ENCODE measurements at places on chromosomes 13 and 19. TPM values are rescaled to one million over a fixed set of nuclear protein-coding genes. Genes with fewer than 3 reads are reported as not detected.

The ATF5 gene
- 26.0 TPM for total RNA-seq

The CASP14 gene
- total RNA-seq = not detected

DNA sequence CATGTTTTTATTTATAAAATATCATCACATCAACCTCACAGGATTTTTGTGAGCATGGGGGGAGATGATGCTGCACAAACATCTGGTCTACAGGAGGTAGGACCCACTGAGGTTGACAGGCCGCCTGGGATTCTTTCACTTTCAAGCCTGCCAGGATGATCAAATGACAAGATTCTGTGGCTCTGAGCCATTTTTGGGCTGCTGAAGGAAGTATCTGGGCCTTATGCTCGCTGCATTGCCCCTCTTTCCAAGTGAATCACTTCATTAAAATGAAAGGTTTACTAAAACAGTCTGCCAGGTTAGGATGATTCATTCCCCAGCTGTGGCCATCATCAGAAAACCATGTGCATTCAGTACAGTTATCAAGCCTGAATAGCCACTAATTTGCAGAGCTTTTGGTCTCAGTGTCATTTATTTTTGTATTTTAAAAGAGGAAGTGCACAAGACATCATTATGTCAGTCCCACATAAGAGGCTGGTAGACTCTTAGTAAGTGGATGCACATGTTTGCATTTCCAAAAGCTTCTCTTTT lies 34.4 kb downstream of the STARD13 start:
- no peaks in the 10 kb centered on the region for H3K36me3 ChIP-seq
- H3K27me3 ChIP-seq = no peaks in the 10 kb centered on the region
- H3K4me3 ChIP-seq = no peak overlapping the region
- H3K4me1 ChIP-seq = peaks cover 2% of the 10 kb centered on the region

- no peaks in the 10 kb centered on the region for H3K36me3 ChIP-seq
- no peak overlapping the region for H3K27ac ChIP-seq
- peaks cover 14% of the 10 kb centered on the region for H3K4me1 ChIP-seq
- peak overlapping the region; percentile 17 for H3K4me3 ChIP-seq
Measured at GRCh38 chr19:1235625-1236538, 1.9 kb downstream of the CBARP start.

GRCh38 chr13:102020611-102021216 lies 381.1 kb downstream of the FGF14 start:
- no peak overlapping the region for H3K27ac ChIP-seq
- no peaks in the 10 kb centered on the region for H3K4me1 ChIP-seq
- no peak for DNase-seq
- H3K36me3 ChIP-seq = no peaks in the 10 kb centered on the region
- H3K27me3 ChIP-seq = no peaks in the 10 kb centered on the region

DNA sequence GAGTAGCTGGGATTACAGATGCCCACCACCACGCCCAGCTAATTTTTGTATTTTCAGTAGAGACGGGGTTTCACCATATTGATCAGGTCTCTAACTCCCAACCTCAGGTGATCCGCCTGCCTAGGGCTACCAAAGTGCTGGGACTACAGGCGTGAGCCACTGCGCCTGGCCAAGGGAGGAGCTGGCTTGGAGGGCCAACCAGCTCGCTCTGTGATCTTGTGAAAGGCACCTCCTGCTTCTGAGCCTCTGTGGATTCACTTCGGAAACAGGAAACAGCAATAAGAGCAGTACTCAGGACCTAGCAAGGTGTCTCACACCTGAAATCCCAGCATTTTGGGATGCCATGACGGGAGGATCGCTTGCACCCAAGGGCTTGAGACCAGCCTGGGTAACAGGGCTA lies 2.0 kb upstream of the ELL start:
- peaks cover 3% of the 10 kb centered on the region for H3K36me3 ChIP-seq
- DNase-seq = no peak
- H3K4me1 ChIP-seq = peaks cover 9% of the 10 kb centered on the region
- no peaks in the 10 kb centered on the region for H3K27me3 ChIP-seq
- H3K27ac ChIP-seq = no peak overlapping the region

- peaks cover 2% of the 10 kb centered on the region for H3K27me3 ChIP-seq
- H3K4me1 ChIP-seq = no peaks in the 10 kb centered on the region
- no peaks in the 10 kb centered on the region for H3K36me3 ChIP-seq
- H3K4me3 ChIP-seq = no peak overlapping the region
- no peak overlapping the region for H3K27ac ChIP-seq
Measured at GRCh38 chr19:29753190-29753933, 38.3 kb upstream of the C19orf12 start.

DNA sequence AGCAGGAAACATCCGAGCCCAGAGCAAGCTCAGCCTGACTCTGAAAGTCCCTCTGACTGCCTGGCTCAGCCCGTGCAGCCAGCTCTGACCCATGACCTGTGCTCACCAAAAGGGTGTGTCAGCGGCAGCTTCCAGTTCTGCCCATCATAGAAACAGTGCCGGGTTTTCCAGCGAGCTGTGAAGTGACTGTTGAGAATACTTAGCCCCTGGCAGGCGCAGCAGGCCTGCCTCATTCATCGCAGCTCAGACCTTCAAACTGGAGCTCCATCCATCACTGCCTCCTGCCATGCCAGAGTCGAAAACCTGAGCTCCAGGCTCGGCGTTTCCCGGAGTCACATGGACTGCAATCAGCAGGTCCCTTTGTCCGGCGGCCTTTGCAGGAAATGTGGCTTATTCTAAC lies 16.3 kb upstream of the GSX1 start:
- H3K27me3 ChIP-seq = peaks cover 30% of the 10 kb centered on the region
- no peaks in the 10 kb centered on the region for H3K36me3 ChIP-seq
- H3K4me3 ChIP-seq = no peak overlapping the region
- no peak for DNase-seq
- no peaks in the 10 kb centered on the region for H3K4me1 ChIP-seq
- no peak overlapping the region for H3K27ac ChIP-seq

GRCh38 chr19:10195199-10195519 lies 406 bp upstream of the DNMT1 start:
- peak overlapping the region; percentile 97 for H3K4me3 ChIP-seq
- H3K4me1 ChIP-seq = peaks cover 24% of the 10 kb centered on the region
- H3K36me3 ChIP-seq = peaks cover 28% of the 10 kb centered on the region
- no peaks in the 10 kb centered on the region for H3K27me3 ChIP-seq
- no peak for DNase-seq
- H3K27ac ChIP-seq = peak overlapping the region; percentile 92

GRCh38 chr13:110179116-110179856 lies 127.7 kb downstream of the COL4A1 start:
- H3K27ac ChIP-seq = no peak overlapping the region
- no peaks in the 10 kb centered on the region for H3K27me3 ChIP-seq
- H3K36me3 ChIP-seq = no peaks in the 10 kb centered on the region

DNA sequence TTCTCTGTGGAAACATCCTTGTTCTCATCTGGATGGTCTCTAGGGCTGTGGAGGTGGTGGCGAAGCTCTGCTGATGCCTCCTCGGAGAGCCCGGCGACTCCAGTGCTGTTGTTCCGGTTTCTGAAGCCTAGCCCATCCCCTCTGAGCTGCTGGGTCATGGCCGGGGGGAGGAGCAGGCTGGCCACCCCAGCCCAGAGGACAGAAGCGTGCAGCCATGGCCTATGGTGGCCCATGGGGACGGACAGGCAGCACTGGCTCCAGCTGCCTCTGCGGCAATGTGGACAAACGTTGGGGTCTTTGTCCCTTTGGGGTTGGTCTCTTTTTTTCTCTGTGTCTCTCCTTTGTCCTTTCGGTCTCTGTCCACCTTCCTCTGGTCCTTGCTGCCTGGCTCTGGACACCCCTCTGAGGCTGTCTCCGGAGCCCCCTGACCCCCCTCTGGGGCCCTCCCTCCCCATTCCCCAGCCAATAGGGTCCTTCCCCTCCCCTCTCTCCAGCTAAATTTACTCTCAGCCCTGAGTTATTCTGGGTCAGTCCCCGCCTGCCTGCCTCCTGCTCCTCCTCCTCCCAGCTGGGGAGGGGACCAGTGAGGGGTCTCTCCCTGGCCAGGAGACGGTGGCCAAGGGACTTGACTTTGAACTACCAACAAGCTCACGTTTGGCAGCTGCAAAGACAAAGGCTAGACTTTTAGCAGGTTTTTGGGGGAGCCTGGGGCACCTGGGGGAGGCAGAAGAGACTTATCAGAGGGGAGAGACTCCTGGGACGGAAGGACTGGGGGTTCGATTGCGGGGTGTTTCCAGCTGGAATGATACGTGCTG lies at the start of gene HRC:
HRC (minus strand) TSS at position 392 of the 815 bp plus-strand sequence; CDS start at position 233, 159 bp downstream.
- DNase-seq = no peak
- peaks cover 66% of the 10 kb centered on the region for H3K27me3 ChIP-seq
- H3K4me3 ChIP-seq = no peak within 1 kb of the TSS
- H3K36me3 ChIP-seq = no peaks in the 10 kb centered on the region

GRCh38 chr13:74641586-74641985 lies 507.4 kb upstream of the KLF12 start:
- H3K4me3 ChIP-seq = no peak overlapping the region
- no peaks in the 10 kb centered on the region for H3K4me1 ChIP-seq
- H3K27ac ChIP-seq = no peak overlapping the region

GRCh38 chr19:19372656-19373416 lies 32.6 kb upstream of the GATAD2A start:
- peaks cover 8% of the 10 kb centered on the region for H3K4me1 ChIP-seq
- no peaks in the 10 kb centered on the region for H3K27me3 ChIP-seq
- peak; percentile 33 for DNase-seq
- peak overlapping the region; percentile 90 for H3K27ac ChIP-seq
- no peaks in the 10 kb centered on the region for H3K36me3 ChIP-seq

- H3K4me1 ChIP-seq = peaks cover 50% of the 10 kb centered on the region
- no peak overlapping the region for H3K4me3 ChIP-seq
- peaks cover 3% of the 10 kb centered on the region for H3K36me3 ChIP-seq
- peaks cover 19% of the 10 kb centered on the region for H3K27me3 ChIP-seq
- DNase-seq = no peak
- H3K27ac ChIP-seq = no peak overlapping the region
Measured at GRCh38 chr19:16337809-16338469, 13.3 kb downstream of the KLF2 start.

DNA sequence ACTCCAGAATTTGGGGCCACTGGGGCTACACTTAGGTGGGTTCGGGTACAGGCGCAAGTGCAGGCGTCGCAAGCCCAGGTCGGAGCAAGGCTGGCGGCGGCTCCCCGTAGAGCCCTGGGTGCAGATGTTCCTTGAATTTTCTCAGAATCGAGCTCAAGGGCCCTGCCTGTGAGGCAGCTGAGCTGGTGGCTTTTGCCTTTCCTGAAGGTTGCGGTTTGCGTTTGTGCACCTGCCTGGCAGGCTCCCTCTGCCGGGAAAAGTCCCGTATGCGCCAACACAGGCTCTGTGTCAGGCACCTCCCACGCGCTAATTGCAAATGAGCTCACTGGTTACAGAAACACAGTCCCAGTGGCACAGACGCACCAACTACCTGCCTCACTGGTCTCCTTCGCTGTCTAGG lies 5.9 kb downstream of the DOHH start:
- no peak overlapping the region for H3K27ac ChIP-seq
- H3K4me3 ChIP-seq = no peak overlapping the region
- H3K4me1 ChIP-seq = peaks cover 7% of the 10 kb centered on the region
- peaks cover 48% of the 10 kb centered on the region for H3K36me3 ChIP-seq

DNA sequence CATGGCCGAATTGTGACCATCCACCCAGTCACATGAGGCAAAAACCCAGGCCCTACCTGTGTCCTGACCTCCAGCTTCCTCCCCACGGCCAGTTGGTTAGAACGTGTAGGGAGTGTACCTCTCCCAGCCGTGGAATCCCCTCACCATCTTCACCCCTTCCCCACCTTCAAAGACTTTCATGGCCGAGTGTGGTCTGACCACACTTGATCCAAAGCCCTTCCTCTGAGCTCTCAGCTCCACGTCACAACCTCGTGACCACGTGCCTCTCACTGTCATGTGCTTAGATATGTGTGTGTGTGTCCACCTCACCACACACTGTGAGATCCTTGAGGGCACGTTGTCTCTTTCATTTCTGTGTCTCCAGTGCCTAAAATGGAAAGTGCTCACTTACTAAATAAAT lies 48.6 kb upstream of the UBE2L5 start:
- H3K36me3 ChIP-seq = peaks cover 34% of the 10 kb centered on the region
- H3K27me3 ChIP-seq = no peaks in the 10 kb centered on the region
- peak overlapping the region; percentile 98 for H3K27ac ChIP-seq
- DNase-seq = no peak
- peak overlapping the region; percentile 77 for H3K4me3 ChIP-seq

DNA sequence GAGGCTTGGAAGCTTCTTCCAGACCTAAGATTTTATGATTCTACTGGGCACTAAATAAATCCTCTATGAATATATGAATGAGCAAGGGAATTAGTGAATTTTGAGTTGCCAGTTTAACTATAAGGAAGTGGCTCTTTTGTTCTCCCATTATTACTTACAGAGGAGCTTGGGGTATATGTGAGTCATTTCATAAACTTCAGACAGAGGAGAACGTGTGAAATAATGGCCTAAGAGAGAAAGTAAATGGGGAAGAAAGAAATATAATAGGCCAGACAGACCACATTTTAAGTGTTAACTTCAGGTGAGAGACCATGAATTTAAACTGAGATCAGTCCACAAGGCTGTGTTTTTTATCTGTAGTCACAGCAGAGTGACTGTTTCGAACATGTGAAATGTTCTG lies 570.9 kb downstream of the GPC6 start:
- H3K4me3 ChIP-seq = no peak overlapping the region
- H3K36me3 ChIP-seq = no peaks in the 10 kb centered on the region
- peaks cover 8% of the 10 kb centered on the region for H3K4me1 ChIP-seq
- DNase-seq = no peak
- no peak overlapping the region for H3K27ac ChIP-seq
- peaks cover 18% of the 10 kb centered on the region for H3K27me3 ChIP-seq

DNA sequence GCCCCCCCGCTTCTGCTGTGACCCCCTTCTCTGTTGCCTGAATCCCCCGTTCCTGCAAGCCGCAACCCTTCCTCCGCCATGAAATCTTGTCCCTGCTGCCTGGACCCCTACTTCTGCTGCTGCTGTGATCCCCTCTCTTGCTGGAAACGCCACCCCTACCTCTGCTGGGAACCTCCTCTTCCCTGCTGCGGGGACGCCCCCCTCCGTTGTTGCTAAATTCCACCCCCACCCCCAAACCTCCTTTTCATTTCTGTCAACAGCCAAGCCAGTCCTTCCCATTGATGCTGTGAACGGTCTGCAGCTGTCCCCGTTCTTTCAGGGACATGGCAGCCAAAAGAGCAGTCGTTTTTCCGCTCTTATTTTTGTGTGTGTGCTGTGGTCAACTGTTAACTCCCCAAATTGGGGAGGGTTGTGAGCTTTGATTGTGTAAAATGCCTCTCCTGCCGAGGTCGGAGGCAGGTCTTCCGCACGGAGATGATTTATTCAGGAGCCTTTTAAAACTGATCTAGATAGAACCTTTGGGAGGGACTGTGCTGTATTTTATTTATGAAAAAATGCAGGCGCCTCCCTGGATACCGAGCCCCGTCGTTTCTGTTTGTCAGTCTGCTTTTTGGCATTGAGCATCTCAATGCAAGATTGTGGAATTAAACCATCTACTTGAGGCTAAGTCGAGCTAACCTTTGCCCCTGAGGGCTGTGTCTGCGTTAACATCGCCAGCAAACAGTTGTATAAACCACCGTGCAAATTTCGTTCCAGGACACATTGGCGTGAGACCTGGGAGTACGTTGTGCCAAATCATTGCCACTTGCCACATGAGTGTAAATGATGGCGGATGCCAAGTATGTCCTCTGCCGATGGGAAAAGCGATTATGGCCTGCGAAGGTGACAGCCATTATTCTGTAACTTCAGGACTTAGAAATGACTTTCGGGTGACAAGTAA lies 27.9 kb upstream of the NDUFS7 start:
- H3K36me3 ChIP-seq = peaks cover 39% of the 10 kb centered on the region
- peaks cover 9% of the 10 kb centered on the region for H3K4me1 ChIP-seq
- DNase-seq = no peak
